AG08396 (cell line): ENCODE measurements at places on chromosomes 3 and 15.

DNA sequence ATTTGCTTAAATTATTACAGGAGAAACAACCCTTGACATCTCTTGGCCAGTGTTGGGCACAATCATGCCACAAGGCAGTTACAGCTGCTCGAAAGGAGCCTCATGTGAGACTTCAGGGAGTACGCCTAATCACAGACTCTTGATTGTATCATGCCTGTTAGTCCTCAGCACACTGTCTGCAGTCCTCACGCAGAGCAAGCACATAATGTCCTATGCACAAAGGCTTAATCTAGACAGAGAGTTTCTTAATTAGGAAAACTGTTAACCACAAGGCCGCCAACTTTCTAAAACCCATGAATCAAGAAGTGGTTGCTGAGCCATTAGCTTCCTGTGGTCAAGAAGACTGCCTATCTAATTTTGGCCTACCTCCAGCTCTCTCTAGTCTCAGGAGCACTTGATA is 172.0 kb downstream of the UNC13C start:
- DNase-seq: no peak

DNA sequence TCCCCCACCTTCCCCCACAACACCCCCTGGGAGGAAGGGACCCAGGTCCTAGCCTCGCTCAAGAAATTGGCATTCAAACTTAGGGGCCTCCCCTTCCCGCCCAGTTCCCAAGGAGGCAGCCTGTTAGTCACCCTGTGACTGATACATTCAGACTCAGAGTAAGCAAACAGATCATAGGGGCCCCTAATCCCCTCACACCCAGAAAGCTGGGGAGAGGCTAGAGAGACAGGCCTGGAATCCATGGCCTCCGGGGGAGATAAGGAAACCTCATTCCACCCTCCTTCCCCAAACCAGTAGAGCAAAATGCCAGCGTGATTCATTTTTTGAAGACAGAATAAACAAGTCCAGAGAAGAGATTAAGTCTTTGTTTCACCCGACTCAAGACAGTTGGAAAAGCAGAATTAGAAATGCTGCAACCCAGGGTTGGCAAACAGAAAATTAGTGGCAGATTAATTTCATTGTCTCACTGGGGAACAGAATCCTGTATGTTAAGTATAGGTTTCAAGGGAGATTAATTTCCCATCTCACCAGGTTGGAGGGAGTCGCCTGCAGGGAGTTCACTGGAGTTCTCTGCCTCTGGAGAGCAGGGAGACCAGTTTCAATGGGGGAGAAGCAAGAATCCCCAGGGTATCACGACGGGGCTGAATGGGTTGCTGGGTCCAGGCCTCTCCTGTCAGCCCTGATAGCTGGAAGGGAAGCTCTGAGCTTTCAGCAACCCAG is 268.3 kb downstream of the UACA start:
- DNase-seq: peak; percentile 90

DNA sequence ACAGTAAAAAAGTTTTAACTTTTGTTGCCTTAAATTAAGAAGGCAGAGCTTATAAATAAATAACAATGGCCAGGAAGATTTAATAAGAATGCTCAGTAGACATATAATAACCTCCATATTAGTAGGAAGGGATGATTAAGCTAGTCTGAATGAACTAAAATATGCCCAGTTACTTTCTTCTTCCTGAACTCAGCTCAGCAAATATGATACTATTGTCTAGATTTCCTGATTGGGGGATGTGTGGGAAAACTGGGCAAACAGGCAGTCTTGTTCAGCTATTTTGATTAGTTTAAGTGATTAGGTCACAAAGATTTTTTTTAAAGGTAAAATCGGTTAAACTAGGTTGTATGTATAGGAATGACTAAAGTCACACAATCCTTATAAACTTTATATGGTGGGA is 167.2 kb upstream of the SLC2A2 start:
- DNase-seq: no peak

GRCh38 chr3:57582474-57583168 is 14.5 kb downstream of the ARF4 start:
- DNase-seq: no peak

- peak; percentile 3 for DNase-seq
Observed at GRCh38 chr3:106425026-106425425, 556.2 kb upstream of the CBLB start.

DNA sequence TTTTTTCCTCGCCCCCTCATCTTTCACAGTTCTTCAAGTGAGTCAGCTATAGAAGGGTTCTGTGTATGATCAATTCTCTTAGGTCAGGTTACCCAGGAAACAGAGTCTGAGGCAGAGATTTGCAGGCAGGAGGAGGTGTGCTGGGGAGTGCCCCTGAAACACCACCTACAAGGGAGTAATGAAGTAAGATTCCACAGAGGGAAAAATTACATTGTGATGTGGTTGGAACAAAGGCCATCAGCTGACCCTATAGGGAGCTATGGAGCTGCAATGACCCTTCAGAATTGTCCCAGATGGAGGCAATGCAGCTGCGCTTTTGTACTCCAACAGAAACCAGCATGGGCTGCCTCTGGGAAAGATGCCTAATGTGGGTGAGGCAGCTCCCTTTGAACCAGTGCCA is 142.2 kb upstream of the CNTN3 start:
- no peak for DNase-seq

DNA sequence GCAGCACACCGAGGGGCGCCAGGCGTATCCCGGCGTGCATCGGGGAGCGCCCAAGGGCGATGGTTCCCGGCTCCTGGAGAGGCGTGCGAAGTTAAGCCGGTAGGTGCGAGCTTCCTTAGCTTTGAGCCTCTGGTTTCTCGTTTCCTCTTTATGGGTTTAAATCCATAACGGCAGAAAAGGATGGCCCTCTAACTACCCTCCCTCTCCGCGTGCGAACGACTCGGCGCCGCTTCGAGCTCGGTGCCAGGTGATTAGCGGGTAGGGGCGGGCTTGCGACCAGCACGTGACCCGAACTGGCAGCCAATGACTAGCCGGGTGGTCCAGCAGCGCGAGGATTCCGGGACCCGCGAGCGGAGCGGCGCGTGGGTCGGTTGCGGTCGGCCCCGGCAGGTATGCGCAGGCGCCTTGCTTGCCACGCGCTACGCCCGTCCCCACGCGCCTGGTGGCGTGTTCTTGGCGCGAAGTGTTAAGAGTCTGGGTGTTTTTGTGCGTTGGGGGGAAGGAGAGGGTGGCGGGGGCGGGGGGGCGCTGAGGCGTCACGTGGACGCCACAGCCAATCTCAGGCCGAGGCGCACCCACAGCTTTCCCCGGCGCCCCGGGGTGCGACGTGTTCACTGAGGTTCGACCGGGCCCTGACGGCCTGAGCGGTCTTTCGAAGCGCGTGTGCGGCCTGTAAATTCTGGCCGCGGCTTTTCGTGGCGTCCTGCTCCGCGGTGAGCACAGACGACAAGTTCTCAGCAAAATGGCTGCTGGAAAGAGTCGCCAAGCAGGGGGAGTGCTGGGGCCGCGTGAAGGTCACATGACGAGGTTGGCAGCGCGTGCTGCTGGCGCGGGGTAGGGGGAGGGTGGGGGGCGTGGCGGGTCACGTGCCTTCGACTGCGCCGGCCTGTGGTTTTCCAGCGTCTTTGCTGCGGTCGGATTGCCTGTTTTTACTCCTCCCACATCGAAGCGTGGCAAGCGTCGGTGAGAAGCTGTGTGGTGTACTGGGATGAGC is 38.7 kb upstream of the MGA start:
- peak; percentile 91 for DNase-seq

DNA sequence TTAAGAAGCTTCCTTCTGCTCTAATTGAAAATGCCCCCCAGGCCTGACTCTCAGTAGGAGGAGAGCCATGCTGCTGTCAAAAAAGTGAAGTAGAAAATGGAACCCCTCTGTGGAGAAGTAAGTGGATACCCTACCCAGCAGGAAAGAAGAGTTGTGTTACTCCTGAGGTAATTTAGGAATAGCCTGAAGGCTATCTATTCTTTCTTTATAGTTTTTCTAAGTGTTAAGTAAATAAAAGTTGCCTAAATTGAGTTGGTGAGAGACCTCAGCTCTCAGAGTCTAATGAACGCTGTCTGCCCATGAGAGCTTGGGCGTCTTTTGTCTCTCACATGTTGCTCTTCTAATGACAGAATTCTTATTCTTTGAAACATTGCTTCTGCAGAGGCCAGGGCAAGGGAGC is 116.2 kb downstream of the NSUN3 start:
- DNase-seq: no peak

- peak; percentile 7 for DNase-seq
Observed at GRCh38 chr15:96243701-96244100, 86.8 kb upstream of the NR2F2 start.

- DNase-seq: peak; percentile 56
Observed at GRCh38 chr3:73409138-73409763, 215.5 kb downstream of the PDZRN3 start.

DNA sequence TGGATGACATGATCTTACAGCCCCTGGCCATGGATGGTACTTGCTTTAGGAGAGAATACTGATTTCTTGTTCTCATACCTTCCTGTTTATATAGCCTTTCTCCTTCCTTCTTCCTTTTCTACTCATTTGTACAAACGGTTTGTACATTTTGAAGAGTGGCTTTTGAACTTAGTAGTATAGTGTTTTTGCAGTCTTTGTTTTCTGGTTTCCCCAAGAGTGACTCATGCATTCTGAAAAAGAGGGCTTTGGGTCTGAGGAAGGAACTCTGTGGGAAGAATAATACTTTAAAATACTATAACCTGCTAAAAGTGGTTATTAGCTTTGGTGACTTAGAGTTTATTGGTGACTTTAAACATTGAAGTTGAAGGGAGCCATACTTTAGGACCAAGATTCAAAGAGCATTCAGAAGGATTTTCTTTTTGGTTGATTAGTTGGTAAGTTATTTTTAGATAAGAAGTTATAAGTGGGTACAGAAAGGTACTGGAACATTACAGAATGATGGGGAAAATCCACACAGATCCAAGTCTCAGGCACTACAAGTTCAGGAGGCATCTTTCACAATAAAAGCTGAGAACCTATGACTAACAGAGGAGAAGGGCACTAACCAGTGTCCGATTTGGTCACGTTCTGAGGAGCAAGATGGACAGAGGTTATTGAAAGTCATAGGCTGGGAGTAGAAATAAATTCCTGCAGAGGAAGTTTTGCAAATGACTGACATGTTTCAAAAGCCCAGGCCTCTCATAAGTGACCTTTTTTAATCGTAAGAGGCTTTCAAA is 369.6 kb upstream of the AZI2 start:
- DNase-seq: no peak

GRCh38 chr3:189353988-189354889 is 182.5 kb downstream of the TPRG1 start:
- DNase-seq: no peak

DNA sequence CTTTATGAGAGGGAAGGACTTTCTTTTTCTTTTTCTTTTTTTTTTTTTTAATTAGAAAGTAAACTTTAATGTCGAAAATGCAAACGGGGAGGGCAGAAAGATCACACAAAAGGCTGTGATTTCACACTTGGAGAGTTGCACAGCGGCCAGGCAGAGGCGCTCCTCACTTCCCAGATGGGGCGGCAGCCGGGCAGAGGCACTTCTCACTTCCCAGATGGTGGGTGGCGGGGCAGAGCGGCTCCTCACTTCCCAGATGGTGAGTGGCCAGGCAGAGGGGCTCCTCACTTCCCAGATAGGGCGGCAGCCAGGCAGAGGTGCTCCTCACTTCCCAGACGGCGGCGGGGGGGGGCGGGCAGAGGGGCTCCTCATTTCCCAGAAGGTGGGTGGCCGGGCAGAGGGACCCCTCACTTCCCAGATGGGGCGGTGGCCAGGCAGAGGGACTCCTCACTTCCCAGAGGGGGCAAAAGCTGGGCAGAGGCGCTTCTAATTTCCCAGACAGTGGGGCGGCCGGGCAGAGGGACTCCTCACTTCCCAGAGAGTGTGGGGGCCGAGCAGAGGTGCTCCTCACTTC is 88.6 kb downstream of the ATP2B2 start:
- no peak for DNase-seq

DNA sequence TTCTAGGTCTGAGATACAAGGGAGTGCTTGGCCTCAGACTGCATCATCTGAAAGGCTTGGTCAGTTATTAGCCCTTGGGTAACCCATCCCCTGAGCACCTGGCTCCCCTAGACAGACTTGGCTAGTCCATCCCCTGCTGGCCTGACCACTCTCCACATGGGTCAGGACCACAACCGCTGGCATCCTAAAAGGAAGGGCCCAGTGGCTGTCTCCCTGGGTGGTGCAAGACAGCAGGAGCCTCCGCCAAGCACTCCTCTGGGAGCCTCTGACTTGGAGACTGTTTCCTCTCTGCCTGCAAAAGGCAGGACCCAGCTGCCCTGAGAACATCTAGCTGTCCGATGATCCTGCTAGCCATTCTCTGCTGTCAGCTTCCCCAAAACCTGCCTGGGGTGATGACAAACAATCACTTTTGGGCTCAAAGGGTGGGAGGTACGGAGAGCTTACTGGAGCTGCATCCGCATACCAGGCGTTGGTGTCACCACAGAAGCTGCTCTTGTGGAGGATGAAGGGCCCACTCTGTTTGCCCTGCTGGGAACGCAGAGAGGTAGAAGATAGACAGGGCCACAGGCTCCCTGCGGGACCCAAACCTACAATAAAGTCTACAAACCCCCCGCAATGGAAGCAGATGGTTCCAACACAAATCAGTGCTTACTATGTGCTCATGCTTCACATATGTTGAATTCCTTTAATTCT is 108.0 kb upstream of the PRR20G start:
- no peak for DNase-seq

DNA sequence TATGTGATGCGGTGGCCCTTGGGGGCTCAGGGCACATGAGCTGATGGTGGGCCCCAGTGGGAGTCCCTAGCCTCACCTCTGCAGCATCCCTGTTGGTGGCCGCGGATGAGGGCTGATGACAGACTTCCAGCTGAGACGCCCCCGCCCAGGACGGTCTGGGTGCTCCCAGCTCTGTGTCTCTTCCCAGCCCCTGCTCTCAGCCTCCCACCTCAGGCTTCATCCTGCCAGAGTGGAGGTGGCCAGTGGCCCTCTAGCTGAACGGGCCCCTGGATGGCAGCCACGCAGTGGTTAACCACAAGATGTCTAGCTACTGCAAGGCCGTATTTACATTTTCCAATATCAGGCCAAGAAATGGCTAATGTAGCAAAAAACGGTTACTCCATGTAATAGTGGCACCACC is 205.3 kb upstream of the LINGO1 start:
- no peak for DNase-seq

DNA sequence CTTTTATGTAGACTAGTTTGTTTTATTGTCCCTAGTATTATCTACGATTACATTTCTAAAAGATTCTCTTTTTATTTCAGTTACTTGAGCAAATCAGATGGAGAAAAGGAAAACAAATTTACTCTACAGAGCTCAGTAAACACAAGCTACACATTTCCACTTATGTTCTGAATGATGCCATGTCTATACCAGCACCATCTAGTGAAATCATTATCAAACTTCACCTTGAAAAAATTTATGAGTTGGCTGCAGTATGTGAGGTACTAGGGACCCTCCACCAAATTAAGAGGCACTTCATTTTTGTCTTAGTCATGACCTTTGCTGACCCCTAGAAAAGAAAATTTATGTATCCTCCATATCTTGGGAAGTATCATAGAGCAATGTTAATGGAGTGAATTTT is 827.4 kb downstream of the SI start:
- DNase-seq: no peak

GRCh38 chr15:61314427-61314826 is 85.3 kb upstream of the RORA start:
- DNase-seq: no peak

GRCh38 chr3:124838963-124839362 is 48.2 kb downstream of the ITGB5 start:
- DNase-seq: no peak

GRCh38 chr3:9686050-9686550 is 17.5 kb upstream of the CPNE9 start:
- no peak for DNase-seq

- DNase-seq: no peak
Observed at GRCh38 chr3:197793247-197793646, 2.2 kb downstream of the LRCH3 start.

GRCh38 chr3:4806535-4807108 is 172.6 kb upstream of the BHLHE40 start:
- DNase-seq: no peak
